ENCODE measurements at places on chromosomes 6 and 20.
A peak's percentile ranks its signal among the peaks of the same experiment; 100 is the strongest.

GRCh38 chr20:57630061-57630460 is 9.8 kb upstream of the ZBP1 start:
- DNase-seq = no peak

- no peak for DNase-seq
Measured at GRCh38 chr6:12578751-12579150, 137.8 kb upstream of the PHACTR1 start.

DNA sequence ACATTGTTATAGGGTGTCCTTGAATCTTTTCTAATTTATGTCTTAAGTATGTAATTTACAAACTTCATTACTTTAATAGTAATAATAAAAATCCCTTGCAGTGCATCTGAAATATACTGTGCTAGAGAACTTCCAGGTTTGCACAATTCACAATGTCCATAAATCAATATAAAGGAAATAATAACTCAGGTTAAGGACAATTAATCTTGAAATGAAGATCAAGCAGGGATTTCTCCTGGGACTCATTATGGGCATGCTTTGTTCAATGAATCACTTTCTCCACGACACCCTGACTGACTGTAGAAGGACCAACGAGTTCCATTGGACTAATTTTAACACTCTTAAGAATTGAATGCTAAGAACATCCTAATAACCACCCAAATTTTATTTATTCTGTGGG is 110.0 kb downstream of the PHACTR1 start:
- DNase-seq = no peak

DNA sequence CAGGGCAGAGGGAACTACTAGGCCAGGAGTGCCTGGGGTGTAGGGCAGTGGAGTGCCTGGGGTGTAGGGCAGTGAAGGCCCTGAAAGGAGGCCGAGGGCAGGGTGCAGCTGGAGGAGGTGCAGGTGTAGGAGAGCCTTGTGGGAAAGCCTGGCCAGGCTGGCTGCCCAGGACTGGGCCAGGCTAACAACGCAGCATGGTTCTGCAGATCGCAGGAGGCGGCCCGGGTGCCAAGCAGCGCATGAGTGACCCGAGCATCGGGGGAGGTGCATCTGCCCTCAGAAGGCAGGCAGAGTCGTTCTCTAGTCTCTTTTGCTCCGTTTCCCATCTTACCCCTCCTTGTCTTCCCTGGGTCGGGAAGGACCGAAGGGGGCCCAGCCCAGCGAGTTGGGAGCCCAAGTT is 151.5 kb upstream of the PHACTR3 start:
- no peak for DNase-seq

DNA sequence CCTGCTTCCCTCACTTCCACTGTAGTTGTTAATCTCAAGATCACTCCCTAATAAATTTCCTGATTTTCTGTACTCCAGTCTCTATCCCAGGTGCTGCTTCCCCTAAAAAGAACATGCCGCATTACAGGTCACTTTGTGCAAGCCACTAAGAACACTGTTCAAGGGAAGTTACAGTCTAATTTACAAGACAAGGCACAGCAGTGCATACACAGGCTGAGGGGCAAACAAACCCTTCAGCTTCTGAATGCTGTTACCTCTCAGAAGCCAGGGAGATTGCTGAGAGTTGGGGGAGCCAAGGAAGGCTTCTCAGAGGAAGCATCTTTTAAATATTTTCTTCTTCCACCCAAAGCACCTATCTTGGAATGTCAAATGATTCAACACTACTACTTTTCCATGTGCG is 445.3 kb upstream of the FLRT3 start:
- DNase-seq = no peak

DNA sequence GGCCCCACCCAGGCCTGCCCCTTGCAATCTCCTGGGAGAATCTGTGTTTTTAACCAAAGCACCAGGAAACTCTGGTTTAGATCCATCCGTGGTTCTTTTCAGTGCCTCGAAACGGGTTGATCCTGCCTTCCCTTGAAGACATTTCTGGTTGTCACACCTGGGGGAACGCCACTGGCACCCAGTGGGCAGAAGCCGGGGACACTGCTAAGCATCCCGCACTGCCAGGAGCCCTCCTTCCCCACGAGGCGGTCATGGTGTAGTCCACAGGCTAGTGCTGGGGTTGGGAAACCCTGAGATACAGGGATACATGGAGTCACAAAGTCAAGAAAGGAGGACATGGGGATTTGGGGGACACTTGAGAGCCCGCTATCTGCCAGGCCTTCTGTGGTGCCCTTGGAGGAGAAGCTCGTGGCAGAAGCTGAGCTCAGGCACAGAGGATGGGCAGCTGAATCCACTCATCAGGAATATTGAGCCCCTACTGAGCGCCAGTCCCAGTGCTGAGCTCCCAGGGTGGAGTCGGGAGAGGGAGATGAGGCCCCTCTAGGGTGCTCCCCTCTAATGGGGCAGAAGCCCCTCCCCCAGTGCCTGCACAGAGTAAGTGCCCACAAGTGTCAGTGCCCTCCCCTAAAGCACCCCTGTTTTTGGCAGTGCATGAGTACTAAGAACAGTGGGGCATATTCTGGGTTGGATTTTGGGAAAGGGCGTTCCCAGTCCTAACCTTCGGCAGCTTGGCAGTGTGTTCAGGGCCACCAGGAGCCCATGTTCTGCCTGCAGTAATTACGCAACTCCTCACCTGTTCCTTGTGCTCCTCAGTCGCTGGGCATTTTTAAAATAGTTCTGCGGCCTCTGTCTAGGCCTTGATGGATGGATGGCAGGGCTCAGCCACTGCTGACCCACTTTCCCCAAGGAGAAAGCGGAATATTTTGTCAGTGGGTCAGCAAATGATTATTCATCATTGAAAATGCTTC is 25.6 kb upstream of the PHACTR3 start:
- DNase-seq = no peak

- peak; percentile 71 for DNase-seq
Measured at GRCh38 chr6:7107578-7108195, at the start of gene RREB1. TSS of gene RREB1 (plus strand) at chr6:7107961. CDS start at chr6:7181912, 73,951 bp downstream.

DNA sequence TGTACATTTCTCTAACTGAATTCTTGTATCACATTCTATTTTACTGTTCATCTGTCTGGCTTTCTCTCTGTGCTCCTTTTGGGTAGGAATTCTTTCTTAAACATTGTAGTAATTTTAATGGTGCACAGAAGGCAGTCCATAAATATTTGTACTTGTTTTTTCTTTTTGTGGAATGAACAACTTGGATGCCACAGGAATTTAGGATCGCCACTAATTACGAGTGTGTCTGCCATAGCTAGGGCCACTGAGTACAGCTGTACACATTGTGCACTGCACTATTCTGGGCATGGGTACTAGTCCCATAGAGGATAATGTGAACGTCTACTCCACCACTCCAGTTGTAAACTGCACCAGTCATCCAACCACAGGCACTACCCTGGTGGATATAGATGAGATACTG is 39.3 kb upstream of the TMEM200A start:
- peak; percentile 38 for DNase-seq

GRCh38 chr6:52739627-52740026 is 23.6 kb downstream of the GSTA2 start:
- no peak for DNase-seq

GRCh38 chr6:131117878-131118277 is 17.4 kb upstream of the AKAP7 start:
- no peak for DNase-seq

- no peak for DNase-seq
Measured at GRCh38 chr6:110551088-110551487, 74.7 kb upstream of the SLC22A16 start.
